ENCODE measurements at places on chromosomes 5 and 9.

- peak; percentile 49 for DNase-seq
Measured at GRCh38 chr9:70924895-70925547, 196.4 kb downstream of the TRPM3 start.

DNA sequence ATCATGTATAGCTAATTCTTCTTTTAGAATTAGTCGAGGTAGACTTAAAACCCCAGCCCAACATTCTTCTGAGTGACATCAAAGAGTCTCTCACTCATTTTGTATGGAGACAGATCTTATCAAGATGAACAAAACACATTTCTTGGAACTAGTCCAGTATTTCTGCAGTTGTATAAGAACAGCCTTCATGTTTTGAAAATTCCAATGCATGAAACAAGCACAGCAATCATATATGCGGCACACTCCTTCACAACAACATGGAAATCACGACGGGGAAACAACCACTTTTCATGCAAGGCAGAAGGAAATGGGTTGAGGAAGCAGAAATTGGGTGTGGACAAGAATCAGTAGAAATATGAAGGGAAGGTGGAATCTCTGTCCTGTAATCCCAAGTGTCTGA is 113.8 kb downstream of the PLK2 start:
- no peak for DNase-seq

GRCh38 chr5:149667084-149667828 is 62.9 kb upstream of the PPARGC1B start:
- peak; percentile 46 for DNase-seq

GRCh38 chr5:142862594-142862993 is 92.4 kb downstream of the ARHGAP26 start:
- no peak for DNase-seq

DNA sequence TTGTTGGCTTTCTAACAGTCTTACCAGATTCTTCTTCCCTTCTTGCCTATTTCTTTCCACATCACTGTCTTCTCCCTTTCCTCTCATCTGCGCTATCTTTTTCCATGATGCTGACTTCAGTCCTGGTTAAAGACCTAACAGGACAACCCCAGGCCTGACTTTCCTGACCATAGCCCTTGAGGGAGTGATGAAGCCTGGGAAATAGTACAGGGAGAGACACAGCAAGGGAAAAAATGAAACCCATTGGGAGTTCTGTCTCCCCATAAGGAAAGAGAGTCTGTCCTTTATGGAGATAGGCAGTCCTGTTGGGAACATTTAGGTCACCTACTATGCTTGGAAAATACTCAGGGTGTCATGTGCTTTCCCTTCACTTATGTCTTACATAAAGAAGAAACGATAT is 92.7 kb downstream of the GIN1 start:
- DNase-seq, result no peak

GRCh38 chr9:130445268-130445983 is 665 bp downstream of the ASS1 start:
- DNase-seq, result no peak

DNA sequence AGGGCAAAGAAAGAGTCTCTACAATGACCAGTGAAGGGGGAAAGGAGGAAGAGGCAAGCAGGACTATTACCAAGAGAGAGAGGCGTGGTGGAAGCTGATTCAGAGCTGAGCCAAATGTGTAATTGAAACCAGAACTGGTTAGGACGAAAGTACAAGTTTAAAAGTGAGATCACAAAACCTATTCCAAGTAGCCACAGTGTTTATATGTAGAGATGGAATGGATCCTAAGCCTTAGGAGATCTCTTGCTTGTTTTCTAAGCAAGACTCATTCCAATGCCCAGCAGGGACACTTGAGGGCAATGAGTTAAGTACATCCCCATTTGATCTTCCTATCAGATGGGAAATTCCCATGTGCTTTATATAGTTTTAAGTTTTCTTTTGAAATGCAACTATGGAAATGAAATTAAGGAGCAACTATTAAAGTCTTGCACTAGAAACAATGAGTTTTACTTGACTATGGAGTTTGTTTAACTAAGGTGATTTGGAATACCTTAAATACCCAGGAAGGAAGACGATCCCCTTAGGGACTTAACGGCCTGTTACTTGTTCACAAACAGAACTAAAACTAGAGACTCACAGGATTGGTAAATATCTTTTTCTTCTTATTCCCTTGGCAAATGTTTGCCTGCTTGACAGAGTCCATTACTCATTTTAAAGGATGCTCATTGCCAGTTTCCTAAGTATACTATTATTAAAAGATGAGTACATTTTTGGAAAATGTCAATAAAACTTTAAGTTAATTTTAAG is 51.1 kb upstream of the SNX2 start:
- peak; percentile 59 for DNase-seq

DNA sequence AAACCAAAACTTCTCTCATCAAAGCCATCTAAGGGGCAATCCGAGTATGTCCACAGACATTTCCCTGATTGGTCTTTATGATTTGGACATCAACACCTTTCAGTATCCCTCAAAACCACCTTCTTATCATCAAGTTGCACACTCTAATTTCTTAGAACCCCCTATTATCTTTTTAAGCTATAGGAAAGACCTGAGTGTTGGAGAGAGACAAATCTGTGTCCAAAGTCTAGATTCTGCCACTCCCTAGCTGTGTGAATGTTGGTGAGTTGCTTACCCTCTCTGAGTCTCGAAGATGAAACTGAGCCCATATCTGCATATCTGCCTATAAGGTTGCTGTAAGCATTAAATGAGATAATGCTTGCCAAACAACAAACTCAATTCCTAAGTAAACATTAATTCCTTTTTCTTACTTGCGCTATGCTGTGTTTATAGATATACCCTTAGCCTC is 159.1 kb downstream of the DOCK8 start:
- DNase-seq, result no peak

- DNase-seq, result no peak
Measured at GRCh38 chr9:4837261-4838188, 44.8 kb downstream of the RCL1 start.

DNA sequence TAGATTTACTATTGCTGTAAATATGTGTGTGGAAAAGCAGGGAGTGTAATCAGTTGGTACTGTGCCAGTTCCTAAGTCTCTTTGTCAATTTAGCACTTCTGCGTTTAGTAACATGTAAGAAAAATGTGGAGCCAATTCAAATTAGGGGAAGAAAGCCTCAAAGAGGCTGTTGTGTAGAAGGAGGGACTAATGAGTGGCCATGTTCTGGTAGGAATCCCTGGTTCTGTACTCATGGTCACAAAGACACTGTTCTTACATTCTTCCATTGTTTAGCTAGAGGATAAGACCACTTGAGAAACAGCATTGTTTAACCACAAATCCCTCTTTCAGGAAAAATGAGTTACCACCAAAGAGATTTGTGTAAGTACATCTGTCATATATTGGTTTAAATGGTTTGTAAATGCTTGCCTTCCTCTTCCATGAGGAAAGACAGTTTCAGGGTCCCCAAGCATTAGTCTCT is 14.9 kb downstream of the ARHGEF28 start:
- DNase-seq, result no peak

- DNase-seq, result no peak
Measured at GRCh38 chr9:318646-319045, 104.0 kb downstream of the DOCK8 start.

GRCh38 chr5:122756264-122756911 is 18.5 kb upstream of the SNX2 start:
- DNase-seq, result peak; percentile 69

DNA sequence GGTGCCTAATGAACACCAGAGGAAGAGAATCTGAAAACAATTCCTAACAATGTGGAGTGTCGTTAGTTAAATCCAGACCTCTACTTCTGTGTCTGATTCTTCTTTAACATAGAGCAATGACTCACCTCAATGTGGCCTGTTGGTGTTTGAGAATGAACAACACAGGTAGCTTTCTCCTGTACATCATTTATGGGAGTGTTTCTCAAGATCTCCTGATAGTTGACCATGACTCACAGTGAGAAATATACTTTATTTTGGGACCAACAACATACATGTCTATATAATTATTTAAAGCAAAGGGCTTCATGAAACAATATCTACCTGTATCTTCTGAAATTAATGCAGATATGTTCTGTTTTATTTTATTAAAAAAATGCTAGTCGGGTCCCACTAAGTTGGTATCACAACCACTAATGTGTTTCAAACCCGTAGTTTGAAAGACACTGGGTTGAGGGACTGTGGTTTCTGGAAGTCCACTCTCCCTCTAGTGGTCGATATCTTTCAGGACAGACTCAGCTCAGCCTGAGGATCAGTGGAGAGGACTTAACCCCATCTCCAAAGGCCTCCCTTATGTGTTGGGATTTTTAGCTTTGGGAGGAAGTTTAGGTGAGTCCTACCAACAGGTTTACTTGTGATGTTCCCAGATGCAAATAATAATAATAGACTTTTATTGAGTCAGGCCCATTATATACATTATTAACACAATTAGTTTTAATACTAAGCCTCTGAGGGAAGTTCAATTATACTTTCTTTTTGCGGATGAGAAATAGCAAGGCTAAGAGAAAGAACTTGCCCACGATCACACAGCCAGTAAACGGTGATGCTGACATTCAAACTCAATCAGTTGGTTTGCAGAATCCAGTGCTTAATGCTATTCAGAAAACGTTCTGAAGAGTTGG is 70.0 kb upstream of the KLF9 start:
- DNase-seq, result peak; percentile 17

GRCh38 chr9:21549251-21549765 is 67.2 kb upstream of the IFNE start:
- no peak for DNase-seq

DNA sequence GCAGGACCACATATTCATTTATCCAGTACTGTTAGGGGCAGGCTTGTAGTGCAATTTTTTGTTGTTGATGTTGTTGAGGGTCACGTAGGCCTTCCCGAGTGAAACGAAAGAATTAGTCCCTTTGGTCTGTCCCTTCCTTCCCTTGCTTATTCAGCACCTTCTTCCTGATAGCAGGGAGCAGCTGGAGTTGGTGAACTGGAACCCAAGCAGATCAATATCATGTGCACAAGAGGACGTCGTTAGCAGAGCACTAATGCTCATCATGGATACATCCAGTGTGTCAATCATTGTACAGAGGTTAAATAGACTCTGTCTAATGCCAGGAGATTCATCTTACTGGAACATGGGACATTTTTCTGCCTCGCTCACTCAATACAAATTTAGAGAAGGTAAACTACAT is 33.0 kb upstream of the MAP1B start:
- DNase-seq, result no peak

GRCh38 chr5:173823721-173824567 is 64.2 kb upstream of the CPEB4 start:
- no peak for DNase-seq

DNA sequence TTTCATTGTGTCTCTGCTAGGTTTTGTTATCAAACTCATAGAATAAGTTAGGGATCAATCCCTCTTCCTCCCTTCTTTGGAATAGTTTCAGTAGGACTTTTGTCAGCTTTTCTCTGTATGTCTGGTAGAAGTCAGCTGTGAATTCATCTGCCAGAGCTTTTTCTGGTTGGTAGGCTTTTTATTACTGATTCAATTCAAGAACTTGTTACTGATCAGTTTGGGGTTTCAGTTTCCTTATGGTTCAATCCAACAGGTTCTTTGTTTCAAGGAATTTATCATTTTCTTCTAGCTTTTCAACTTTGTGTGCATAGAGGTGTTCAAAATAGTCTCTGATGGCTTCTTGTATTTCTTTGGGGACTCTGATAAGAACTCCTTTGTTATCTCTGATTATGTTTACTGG is 221.7 kb downstream of the FGF10 start:
- no peak for DNase-seq

- no peak for DNase-seq
Measured at GRCh38 chr5:156582193-156582598, 255.2 kb downstream of the SGCD start.

DNA sequence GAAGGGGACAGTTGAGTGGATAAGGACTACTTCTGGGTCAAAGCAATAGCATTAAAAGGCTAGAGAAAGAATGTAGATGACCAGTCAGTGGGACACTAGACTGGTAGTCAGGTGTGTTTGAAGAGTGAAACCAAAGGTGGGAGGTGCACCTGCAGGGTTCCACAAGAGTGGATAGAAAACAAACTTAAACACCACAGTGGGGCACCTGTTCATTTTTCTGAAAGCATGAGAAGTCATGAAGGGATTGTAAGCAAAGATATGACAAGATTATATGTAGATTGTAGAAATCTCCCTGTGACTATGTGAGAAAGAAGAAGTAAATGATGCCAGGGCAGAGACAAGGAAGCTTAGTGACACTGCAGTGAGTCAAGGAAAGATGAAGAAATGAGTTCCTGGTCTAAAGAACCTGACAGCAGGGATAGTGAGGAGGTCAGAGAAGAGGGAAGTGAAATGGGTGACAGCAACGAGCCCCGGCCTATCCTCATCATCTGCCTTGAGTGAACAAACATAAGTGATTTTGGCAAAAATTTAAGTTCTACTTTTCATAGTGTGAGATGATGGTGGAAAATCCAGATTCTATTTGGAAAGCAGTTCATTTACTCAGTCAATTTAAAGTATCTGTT is 296.9 kb downstream of the TLE4 start:
- no peak for DNase-seq

DNA sequence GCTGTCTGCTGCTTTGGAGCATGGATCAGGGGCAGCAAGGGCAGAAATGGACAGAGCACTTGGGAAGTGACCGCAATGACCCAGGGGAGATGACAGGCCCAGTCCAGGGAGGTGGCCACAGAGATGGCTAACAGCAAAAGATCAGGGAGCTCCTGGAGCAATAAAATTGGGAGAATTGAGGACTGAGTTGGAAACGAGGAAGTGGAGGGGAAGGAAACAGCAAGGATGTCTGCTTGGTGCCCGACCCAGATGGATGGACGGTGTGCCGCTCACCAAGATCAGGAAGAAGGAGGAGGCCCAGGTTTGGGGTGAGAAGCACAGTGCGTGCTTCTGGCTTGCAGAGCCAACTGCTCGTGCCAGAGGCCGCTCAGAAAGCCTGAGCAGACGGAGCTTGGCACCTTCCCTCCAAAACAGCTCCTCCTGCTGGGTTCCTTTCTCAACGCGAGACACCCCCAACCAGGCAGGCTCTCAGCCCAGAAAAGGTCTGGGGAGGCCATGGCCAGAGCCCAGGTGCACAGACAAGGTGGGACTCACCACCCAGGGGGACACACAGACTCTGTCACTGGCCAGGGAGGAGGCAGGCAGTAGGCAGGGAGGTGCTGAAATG is 1.7 kb upstream of the SLC34A1 start:
- no peak for DNase-seq

- peak; percentile 26 for DNase-seq
Measured at GRCh38 chr9:106218427-106218826, 524.1 kb downstream of the TMEM38B start.

DNA sequence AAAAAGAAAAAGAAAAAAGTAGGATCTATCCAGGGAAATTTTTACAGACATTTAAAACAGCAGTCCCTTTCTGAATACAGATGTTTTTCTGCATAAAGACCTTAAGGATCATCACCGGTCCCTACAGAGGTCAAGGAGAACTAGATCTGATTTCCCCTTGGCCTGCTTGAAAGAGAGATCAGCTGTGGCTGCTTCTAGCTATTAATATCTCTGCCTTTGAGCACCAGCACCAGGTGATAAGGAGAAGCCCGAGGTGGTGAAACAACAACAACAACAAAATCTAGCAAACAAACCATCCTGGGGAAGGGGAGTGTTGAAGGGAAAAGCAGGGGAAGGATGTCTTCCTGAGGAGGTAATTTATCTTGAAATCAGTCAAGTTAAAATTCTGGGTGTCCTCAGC is 42.1 kb downstream of the ZNF366 start:
- no peak for DNase-seq

Data from activated CD4-positive, alpha-beta T cell treated with anti-CD3 and anti-CD28 coated beads, Interleukin-10, Interleukin-2, amounts not matched to agents 100 ng/mL and 50 ng/mL, durations not matched to agents 16 hours and 8 hours (primary cell).